ENCODE measurements at places on chromosomes 1 and 21.

DNA sequence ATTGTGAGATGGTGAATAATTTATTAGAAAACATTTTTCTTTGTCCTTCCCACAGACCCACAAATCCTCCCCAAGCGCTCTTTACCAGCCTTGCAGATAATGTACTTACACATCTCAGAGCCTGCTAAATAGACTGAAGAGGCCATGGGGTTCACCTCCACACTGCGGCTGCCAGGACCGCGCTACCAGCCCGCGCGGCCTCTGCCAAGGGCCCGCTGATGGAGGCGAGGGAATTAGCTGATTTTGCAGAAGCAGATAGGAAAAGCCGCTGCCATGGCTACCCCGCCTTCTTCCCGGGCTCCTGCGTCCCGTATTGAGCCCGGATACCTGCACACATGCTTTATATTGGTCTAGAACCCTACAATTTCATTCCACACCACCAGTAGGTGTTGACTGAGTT is 248.0 kb upstream of the FOXD3 start:
- DNase-seq, result no peak

- DNase-seq, result no peak
Measured at GRCh38 chr1:39174390-39175081, 30.0 kb upstream of the MACF1 start.

GRCh38 chr1:245070836-245071615 is 83.8 kb upstream of the KIF26B start:
- DNase-seq, result no peak

DNA sequence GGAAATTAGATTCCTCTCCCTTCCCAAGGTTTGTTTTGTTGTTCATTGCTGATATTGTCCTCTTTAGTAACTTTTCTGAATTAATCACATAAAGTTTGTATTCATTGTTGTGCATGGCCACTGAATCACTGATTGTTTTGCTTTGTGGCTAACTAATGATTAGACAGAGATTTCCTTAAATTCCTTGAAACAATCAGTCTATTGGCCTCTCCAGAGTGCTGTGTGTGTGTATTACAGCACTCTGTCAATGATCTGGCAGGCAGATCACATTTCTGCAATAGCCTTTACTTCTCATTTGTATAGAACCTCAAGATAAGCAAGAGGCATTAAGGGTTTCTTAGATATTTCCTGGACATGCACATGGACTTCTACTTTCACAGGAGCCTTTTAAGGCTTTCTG is 78.6 kb downstream of the DUSP10 start:
- DNase-seq, result peak; percentile 47
